Activated T-helper 1 cell treated with Interleukin-2 at 50 U/mL for 16 hours (primary cell): ENCODE measurements at places on chromosomes 12 and 14.
A peak's percentile ranks its signal among the peaks of the same experiment; 100 is the strongest.

GRCh38 chr12:2266666-2267620 lies 214.2 kb downstream of the CACNA1C start:
- no peak for DNase-seq

GRCh38 chr12:4107911-4108697 lies 165.5 kb upstream of the CCND2 start:
- DNase-seq = no peak

DNA sequence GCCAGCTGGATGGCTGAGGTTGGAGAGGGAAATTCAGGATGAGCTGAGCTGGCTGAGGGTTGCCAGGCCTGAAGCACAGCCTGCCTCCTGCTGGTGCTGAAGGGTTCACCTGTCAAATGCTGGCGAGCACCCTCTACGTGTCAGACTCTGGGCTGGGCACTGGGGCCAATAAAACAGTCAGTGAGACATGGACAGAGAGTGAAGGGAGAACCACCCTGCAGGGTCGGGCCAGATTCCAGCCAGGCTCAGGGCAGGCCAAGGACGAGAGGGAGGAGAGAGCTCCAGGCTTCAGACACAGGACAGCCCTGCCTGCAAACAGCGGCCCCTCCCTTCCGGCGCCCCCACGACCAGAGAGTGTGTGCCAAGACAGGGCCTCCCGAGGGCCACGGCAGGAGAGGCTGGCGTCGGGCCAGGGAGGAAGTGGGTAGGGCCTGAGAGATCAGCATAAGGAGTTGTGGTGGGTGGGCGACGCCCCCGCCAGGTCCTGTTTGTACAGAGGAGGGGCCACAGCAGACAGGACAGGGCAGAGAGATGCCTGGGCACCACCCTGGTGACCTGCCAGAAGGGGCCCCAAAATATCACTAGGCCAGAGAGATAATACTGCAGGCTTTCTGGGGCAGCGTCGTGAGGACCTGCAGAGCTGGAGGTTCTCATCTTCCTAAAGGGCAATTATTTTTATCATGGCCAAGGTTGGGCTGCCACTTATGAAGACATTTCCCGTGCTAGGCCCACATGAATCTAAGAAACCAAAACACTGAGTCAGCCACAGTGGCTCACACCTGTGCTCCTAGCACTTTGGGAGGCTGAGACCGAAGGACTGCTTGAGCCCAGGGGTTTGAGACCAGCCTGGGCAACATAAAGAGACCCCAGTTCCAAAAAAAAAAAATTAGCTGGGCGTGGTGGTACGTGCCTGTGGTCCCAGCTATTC lies 73.1 kb upstream of the GPR68 start:
- DNase-seq = peak; percentile 86

DNA sequence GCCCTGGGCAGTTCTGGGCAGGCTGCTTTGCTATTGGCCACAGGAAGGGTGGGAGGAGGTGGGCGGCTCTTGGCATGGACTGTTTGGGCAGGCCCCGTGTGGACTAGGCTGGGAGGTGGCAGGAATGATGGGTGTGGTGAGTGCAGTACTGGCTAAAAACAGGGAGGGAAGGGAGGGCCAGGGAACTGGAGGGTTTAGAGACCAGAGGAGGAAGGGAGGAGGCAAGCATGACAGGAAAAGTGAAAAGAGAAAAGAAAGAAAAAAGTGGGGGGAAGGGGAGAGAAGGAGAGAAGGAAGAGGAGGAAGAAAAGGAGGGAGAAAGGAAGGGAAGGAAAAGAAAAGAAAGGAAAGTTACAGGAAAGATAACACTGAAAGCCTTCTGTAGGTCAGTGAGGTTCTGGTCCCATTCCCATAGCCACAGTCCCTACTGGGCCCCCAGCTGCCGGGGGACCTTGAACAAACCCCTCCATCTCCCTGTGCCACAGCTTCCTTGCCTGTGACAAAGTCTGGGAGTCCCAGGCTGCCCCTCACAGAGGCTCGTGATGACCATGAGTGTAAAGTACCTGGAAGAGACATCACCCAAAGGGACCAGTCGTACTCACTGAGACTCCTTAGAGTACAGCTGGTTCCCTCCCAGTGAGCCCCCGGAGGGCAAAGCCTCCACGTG lies 1.1 kb upstream of the C14orf132 start:
- DNase-seq = no peak

GRCh38 chr12:131035245-131035681 lies 81.6 kb downstream of the ADGRD1 start:
- DNase-seq = no peak

DNA sequence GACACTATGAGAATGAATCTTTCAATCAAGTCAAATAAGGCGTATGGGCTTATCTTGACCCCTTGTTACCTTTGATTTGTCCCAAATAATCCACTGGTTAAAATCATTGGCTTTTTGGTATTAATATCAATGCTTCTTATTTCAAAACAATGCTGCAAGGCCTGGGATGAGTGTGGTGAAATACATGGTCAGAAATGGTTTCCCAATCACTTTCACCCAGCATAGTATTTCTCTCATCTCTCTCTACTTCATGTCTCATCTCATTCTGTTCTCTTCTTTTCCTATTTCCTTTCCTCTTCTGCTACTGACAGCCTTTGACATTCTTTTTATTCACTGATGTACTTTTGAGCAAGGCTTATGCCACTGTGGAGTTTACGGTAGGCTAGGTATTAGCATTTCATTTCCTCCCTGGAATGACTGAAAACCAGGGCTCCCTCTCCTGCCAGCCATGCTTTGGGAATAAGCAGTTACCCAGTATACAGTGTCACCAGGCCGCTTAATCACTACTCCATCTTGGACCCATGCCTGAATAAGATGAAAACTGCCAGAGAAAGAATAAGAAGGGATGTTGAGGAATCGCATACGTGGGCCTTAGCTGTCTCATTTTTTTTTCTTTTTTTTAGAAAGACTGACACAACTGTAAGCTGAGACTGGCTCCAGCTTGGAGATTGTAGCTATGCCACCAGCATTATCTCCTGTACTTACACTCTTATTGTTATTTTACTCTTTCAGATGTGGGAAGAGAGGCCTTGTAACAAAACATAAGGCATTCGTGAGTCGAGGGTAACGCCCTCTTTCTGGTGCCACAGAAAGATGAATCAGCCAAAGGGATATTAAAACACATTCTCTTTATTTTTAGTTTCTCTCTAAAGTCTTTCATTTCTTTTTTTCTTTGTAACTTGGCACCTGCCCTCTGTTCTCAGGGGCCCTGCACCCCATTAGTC lies 53.5 kb downstream of the IGF1 start:
- DNase-seq = no peak

DNA sequence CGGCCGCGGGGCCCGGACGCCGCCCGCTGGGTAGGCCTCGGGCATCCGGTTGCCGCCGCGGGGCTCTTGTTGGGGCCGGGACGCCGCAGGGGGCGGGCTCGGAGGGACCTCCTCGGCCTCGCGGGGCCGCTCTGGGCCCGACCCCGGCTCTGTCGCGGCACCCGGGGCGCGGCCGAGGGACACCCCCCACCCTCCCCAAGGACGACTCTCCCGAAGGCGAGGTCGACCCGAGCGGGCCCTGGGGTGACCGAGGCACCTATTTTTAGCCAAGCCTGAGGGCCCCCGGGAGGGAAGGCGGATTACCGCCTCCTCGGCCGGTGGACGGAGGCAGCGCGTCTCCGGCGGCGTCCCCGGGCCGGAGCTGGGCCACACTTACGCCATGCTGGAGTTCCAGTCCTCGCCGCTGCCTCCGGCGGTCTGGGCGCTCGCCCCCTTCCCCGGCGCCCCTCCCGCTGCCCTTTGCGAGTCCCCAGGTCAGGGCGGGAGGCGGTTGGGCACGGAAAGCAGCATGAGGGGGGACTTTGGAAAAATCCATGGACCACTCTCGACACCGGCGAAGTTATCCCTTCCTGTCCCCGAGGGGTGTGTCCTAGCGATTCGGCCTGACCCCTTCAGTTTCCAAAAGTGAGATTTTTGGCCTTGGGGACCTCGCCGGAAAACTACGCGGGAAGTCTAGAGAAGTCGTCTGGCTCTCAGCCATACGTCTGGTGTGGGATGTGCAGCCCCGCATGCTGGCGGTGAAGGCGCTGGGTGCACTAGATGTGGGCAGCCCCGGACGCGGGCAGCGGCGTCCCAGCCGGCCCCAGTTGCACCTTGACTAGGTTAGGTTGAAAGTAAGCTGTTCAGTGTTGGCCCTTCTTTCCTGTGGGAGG lies 699 bp downstream of the KTN1 start:
- DNase-seq = peak; percentile 54

DNA sequence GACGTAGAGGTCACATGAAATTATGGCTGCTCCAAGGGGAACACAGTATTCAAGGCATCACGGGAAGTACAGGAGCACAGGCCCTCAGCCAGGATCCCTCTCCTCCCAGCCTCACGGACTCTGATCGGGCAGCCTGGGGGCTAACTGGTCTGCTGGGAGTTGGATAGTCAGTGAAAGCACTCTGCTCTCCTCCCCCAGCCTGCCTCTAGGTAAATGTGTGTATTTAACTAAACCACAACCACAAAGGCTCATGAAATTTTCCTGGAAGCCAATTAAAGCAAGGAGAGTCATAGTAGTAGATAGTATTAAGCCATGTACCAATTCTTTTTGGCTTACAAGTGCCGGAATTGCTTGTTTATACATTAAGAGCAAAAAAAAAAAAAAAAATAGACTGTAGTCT lies 254.3 kb downstream of the MSRB3 start:
- no peak for DNase-seq

DNA sequence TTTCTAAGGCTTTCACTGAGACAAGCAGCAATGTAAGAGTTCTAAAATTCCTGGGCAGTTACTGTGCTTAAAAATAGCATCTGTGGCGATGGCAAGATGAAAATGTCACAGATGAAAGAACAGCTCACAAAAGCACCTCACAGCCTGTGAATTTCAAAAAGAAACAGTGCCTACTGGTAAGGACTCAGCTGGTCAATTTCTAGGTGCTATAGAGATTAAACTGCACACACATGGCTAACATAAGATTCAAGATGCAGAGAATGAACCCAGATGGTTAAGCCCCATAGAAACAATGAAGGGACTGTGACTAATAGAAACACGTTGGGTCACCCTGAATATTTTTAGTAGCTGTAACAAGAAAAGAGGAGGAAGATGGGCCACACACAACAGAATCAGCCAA lies 12.0 kb upstream of the IL26 start:
- no peak for DNase-seq

DNA sequence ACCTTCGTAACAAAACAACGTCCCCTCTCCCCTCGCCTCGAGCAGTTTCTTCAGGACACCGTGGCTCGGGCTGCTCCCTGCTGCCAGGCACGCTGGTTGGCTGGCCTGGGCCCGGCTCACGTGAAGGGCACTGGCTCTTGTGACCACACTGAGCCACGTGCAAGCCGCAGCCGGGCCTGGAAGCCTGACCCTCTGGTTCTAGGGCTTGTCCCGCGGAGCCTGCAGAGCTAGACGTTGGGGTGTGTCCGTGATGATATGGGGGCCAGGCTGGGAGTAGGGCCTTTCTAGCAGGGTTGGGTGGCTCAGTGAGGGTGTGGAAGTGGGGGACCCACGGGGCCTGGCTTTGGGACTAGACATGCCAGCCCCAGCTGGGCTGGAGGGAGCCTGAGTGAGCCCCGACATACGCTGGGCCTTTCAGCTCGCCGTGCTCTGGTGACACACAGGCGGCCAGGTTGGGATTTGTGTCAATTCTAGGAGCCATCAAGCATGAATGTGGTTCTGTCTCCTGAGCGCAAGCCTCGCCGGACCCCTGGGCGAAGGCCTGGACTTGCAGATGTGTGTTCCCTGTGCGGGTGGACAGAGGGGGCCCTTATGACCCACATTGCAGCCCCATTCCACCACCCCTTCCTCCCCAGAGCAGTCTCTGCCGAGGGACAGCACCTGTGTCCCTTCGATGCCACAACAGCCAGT lies 13.6 kb upstream of the AMN start:
- DNase-seq = no peak

DNA sequence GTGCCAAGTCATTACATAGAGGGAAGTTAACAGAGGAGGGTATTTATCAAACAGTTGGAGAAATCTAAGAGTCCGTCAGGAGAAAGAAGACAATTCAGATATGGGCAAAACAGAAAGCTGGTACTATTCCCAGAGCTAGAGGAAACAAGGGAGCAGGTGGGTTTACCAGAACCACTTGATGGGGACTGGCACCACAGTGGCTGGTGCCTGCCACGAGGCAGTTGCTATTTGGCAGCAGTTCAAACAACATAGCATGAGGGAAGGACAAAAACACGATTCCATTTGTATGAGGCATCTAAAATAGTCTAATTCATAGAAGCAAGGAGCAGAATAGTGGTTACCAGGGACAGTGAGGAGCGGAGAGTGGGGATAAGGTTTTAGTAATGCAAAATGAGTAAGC lies 24.6 kb upstream of the KLRD1 start:
- no peak for DNase-seq

- no peak for DNase-seq
Measured at GRCh38 chr12:113528606-113529293, 57.1 kb upstream of the LHX5 start.

GRCh38 chr12:43154498-43155045 lies 397.4 kb downstream of the ADAMTS20 start:
- DNase-seq = no peak

DNA sequence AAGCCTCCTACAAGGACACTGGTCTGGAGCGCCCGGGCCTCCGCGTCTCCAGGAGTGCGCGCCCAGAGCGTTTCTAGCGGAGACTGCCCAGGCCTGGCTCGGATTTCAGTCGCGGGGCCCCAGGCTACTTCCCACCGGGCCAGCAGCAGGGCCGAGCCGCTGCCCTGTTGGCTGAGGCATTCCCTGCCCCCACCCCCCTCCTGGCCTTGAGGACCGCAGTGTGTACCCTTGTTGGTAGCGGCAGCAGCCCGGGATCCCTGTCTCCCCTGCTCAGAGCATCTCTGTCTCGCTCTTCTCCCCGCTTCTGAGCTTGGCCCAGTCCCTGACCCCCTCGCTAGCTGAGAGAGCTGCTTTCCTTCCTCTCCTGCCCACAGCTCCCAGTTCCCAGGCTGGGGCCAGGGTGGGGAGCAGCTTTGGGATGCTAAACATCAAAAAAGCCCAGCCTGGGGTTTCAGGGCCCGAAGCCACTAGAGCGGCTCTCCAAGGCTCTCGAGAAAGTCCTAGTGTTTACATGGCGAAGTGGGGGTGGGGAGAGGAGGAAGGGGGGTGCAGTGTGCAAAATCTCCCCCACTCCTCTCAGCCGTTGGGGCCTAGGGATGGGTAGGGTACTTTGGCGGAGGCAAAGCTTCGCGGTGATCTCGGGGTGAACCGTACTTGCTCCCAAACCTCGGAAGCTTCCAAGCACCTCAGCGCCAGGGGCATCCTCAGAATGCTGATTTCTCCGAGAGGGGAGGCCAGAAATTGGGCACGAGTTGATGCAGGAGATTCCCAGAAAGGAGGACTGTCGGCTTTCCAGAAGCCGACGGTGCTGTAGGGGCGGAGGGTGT lies 6.4 kb downstream of the NKX2-1 start:
- DNase-seq = no peak

DNA sequence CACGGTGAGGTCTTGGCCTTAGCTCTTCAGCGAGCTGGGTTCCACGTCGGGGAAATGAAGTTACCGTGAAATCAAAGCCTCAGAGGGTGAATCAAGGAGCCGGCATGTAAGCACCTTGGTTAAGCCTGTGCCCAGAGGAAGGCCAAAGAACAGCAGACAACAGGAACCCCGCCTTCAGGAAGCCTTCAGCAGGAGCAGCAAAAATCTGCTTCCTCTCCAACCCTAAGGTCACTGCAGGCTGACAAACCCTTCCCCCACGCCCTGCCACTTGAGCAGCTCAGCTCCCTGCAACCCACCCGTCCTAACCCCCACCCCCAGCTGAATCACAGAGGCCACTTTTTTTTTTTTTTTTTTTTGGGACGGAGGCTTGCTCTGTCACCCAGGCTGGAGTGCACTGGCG lies 72.9 kb upstream of the LTA4H start:
- DNase-seq = peak; percentile 7
